ENCODE measurements at places on chromosomes 1 and 21.
A peak's percentile ranks its signal among the peaks of the same experiment; 100 is the strongest.

DNA sequence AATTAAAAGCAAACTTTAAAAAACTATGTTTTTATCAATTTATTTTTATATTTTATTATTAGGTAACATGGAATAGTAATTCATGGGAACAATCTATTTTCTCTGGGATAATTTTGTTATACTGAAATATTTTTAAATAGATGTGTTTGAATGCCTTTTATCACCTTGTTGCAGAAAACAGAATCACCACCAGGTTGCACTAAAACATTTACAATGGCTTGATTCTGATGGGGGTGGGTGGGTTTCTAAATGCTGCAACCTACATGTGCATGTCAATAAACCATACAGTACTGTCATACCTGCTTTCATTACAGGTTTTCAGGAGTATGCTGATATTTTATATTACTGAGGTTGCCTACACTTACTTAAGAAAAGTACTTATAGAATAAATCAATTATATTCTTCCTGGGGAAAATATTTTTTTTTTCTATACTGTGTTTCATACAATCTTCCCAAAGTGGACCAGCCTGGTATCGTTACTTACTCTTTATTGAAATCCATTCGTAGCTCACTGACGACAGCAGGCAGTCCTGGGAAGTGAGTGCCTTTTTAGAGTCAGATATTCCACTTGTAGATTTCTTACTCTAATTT is 132.8 kb downstream of the PTPRC start:
- DNase-seq, result no peak

DNA sequence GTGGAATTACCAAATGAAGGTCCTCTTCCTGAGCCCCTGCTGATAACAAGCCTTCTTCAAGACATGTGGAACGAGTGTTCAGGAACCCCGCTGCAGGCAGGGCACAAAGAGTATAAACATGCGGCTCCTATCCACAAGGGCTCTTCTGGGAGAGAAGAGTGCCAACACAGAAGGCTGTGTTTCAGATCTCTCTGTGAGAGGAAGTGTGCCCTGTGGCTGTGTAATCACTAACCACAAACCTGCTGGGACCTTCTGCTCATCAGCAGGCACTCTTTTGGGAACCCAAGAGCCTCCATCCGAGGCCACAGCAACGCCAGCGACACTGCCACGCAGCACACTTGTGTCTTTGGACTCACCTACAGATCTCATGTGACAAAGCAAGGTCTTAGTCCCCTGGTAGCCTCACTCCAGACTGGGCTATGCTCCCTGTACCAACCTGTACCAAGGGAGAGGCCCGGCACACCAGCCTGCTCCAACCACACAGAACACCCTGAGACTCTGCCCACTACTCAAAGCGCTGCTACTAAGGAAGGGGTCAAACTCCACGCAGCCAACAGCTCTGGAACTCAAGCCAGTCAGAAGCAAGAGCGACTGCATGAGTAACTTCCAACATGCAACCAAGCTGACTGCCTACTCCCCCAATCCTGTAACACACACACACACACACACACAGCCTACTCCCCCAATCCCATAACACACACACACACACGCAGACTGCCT is 7.8 kb downstream of the PTTG1IP start:
- no peak for DNase-seq

- no peak for DNase-seq
These were observed 257.6 kb downstream of the TTLL7 start for GRCh38 chr1:83741348-83741747.

DNA sequence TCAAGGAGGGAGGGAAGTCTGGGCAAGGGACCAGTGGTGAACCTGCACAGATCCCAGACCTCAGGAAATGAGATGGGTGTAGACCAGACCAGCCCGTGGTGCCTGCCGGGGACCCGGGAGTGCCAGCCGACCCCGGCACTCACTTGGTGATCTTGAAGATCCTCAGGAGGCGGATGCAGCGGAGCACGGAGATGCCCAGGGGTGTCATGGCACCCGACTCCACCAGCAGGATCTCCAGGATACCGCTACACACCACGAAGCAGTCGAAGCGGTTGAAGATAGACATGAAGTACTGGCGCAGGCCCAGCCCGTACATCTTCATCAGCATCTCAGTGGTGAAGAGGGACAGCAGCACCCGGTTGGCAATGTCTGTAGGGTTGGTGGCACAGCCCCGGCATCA is 34.5 kb downstream of the CACNA1S start:
- DNase-seq, result no peak

DNA sequence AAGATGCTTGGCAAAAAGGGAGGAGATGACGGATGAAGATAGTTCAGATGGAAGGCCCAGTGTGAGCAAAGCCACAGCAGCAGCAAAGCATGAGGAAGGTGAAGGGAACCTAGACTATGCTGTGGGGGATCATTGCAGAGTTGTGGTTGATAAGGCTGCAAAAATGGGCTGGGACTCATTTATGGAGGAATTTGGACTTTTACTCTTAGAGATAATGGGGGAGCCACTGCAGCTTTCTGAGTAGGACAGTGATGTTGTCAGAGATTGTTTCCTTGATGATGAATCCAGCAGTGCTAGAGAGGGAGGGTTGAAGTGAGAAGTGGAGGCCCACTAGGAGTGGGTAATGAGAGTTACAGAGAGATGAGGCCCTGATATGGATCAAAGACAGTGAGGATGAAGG is 2.1 kb upstream of the C8A start:
- DNase-seq, result no peak

DNA sequence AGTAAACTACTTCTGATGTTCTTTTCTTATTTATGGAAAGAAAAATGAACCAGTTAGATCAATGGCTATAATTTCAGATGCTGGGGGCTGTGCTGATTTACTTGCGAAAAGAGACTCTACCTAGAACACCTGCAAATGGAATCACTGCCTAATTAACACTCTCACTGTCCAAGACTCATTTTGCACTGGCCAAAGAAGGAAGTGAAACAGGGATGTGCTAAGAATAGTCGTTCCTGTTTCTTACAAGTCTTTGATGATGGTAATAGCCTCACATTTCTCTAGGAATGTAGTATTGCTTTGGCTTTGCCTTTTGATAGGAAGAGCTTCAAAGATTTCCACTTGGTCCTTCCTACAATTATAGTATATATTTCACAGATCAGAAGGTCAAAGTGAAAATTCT is 12.7 kb upstream of the TSNAX start:
- DNase-seq, result no peak

DNA sequence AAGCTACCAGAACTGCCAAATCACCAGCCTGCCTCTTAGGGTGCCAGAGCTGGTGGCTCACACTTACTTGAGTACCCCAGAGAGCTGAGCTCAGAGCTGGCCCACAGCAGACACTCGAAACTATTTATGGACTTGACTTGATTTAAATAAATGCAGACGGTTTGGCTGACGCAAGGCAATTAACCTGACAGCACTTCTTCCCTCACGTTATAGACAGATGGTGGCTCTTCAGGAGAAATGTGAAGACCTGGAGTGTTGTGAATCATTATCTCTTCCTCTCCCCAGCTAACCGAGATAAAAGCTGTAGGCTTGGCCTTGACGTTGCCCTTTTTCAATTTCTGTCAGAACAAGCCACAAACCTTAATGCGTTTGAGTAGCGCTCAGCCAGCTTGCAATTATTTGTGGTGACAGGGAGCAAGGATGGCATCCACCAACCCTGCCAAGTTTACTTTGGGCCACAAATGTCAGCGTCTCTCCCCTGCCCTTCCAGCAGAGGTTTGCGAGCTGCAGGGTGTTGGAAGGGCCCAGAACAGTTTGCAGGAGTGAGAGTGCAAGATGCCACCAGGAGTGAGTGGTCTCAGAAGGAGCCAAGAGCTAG is 34.0 kb upstream of the BCAR3 start:
- DNase-seq, result no peak

- DNase-seq, result peak; percentile 36
These were observed 706 bp downstream of the RNF19B start for GRCh38 chr1:32963746-32964460.

DNA sequence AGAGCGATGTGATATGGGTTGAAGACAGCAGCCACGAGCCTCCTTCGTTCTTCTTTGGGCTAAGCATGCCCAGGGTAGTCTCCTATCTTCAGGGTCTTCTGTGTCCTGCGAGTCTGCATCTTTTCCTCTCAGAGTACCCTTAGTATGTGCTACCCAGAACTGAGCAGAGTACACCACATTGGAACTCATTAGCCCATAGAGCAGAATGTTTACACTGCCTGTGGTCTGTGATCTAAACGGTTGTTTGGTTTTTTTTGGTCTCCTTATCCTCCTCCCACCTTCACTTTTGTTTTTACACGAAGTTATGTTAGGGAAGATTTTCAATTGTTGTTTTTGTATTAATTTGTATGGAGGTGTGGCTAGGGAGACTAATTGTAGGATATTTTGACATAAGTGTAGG is 126.4 kb downstream of the NEK7 start:
- DNase-seq, result no peak

- no peak for DNase-seq
These were observed 104.7 kb downstream of the RIPK4 start for GRCh38 chr21:41662161-41662560.

- no peak for DNase-seq
These were observed 29.6 kb upstream of the PHGDH start for GRCh38 chr1:119682141-119682540.

GRCh38 chr1:6105218-6105679 is 59.6 kb downstream of the KCNAB2 start:
- no peak for DNase-seq

DNA sequence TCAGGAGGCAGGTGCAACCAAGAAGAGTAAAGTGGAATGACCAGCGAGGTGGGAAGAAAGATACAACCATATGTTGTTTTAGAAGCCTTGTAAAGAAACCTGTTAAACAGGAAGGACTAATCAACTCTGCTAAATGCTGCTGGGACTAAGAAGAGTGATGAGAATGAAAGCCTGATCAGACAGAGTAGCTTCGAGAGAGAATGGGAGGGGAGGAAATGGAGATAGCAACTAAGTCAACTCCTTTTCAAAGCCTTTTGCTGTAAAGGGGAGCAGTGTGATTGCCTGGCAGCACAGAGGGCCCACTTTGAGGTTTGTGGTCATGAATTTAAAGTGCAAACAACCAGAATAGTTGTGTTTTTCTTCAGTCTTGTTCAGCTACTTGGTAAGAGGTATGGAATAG is 31.4 kb downstream of the SLC30A7 start:
- DNase-seq, result no peak

- no peak for DNase-seq
These were observed 5.9 kb upstream of the TNFSF4 start for GRCh38 chr1:173212952-173213491.

- no peak for DNase-seq
These were observed 940 bp upstream of the PRKCZ start for GRCh38 chr1:2049225-2049717.

- DNase-seq, result no peak
These were observed 1.2 kb upstream of the HSPB7 start for GRCh38 chr1:16018749-16019643.

DNA sequence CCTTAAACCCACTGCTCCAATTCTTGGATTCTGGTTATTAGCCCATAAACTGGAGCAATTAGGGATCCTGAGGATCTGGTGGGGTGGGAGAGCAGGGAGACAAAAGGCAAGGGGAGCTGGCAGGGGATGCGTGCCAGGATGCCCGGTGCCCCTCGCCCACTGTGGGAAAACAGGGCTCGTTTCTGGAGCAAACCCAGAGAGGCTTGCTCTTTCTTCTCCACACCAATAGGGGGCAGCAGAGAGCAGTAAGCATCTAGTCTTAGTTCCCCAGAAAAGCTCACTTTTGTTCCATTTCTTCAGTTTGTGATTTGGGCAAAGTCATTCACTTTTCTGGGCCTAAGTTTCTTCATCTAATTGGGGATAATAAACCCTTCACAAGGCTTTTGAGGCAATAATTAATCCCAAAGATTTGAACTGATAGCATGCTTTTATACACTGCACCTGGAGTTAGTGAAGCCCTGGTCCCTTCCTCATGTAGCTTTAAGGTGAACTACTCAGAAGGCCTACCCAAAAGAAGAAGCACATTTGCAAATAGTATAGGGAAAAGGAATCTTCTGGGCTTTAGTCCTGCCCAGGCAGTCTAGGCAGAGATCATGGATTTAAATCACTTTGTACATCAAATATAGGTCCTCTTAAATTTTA is 160.6 kb upstream of the USP24 start:
- DNase-seq, result no peak

- DNase-seq, result no peak
These were observed 9.3 kb downstream of the CBR1 start for GRCh38 chr21:36079010-36079649.

DNA sequence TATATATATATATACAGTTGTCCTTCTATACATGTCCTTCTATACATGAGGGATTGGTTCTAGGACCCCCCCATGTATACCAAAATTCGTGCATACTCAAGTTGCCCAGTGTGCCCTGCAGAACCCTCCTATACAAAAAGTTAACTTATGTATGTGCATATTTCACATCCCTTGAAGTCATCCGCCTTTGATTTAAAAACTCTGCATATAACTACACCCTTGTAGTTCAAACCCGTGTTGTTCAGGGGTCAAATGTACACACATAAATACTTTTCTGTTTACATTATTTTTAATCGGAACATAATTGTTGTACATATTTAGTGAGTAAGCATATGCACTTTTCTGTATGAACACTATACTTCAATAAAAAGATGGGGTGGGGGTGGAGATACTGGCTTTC is 7.7 kb upstream of the ABL2 start:
- no peak for DNase-seq

DNA sequence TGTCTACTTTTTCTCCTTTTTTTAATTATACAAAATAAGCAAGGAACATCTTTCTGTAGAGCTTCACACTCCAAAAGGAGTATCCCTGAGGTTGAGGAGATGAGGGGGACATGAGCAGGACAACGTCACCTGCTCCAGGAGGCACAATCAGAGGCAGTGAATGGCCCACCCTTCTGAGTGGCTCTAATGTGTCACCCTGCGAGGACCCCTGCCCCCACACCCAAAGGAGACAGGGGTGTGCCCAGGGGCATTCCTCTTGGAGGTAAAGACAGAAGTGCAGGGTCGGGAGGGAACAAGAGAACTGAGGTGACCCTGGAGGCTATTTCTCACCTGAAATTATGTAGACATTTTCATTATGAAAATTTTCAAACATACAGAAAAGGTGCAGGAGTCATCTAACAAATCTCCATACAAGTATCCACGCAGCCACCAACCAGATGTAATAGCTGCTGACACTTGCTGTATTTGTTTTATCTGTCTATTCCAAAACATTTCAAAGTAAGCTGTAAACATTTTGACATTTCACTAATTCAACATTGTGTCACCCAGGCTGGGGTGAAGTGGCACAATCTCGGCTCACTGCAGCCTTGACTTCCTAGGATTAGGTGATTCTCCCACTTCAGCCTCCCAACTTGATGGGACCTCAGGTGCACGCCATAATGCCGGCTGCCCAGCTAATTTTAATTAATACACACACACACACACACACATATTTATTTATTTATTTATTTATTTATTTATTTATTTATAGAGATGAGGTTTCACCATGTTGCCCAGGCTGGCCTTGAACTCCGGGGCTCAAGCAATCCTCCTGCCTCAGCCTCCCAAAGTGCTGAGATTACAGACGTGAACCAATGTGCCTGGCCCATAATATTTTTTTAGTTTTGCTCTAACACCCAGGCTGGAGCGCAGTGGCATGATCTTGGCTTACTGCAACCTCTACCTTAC is 70.7 kb downstream of the RUNX3 start:
- no peak for DNase-seq

- no peak for DNase-seq
These were observed 33.7 kb downstream of the TBX15 start for GRCh38 chr1:118954301-118954905.
